ENCODE measurements at places on chromosomes 4 and X. TPM values are rescaled to one million over a fixed set of nuclear protein-coding genes. Genes with fewer than 3 reads are reported as not detected.

GLRA3 gene
- 0.05 TPM for polyA plus RNA-seq

DOK7 gene
- polyA plus RNA-seq = 1.8 TPM

RBM47 gene
- polyA plus RNA-seq = 13.1 TPM

CHRDL1 gene
- 3.2 TPM for polyA plus RNA-seq

PABPC5 gene
- polyA plus RNA-seq = 0.37 TPM

ADH1A gene
- 0.43 TPM for polyA plus RNA-seq

PDZD4 gene
- polyA plus RNA-seq = 7.9 TPM

SPATA18 gene
- polyA plus RNA-seq = 3.1 TPM

PDGFRA gene
- polyA plus RNA-seq = 9.2 TPM

SPRY1 gene
- 38.6 TPM for polyA plus RNA-seq

BMP3 gene
- 0.11 TPM for polyA plus RNA-seq

SPACA5 gene
- polyA plus RNA-seq = 0.71 TPM

RS1 gene
- 0.07 TPM for polyA plus RNA-seq

AFP gene
- 0.66 TPM for polyA plus RNA-seq

STATH gene
- polyA plus RNA-seq = 11.9 TPM

ANOS1 gene
- polyA plus RNA-seq = 3.4 TPM

TSC22D3 gene
- polyA plus RNA-seq = 873 TPM

CT45A1 gene
- polyA plus RNA-seq = not detected

CSN1S1 gene
- 5.2 TPM for polyA plus RNA-seq

IL1RAPL2 gene
- polyA plus RNA-seq = not detected

FRG1 gene
- polyA plus RNA-seq = 87.3 TPM

ALAS2 gene
- polyA plus RNA-seq = 0.41 TPM

LEF1 gene
- 536 TPM for polyA plus RNA-seq

DCAF12L2 gene
- polyA plus RNA-seq = 0.14 TPM

Measured in thymus (tissue), 14 donors.